ENCODE measurements at places on chromosomes 16 and 17. TPM values are rescaled to one million over a fixed set of nuclear protein-coding genes. Genes with fewer than 3 reads are reported as not detected.

Gene MYH8
- not detected for total RNA-seq

Gene TBX6
- 0.19 TPM for total RNA-seq

Gene PPM1E
- 0.09 TPM for total RNA-seq

Gene TENT4B
- 14.5 TPM for total RNA-seq

Gene SPAG9
- 80.4 TPM for total RNA-seq

Gene FUS
- total RNA-seq = 316 TPM

Gene PDIA2
- total RNA-seq = not detected

Gene C17orf50
- not detected for total RNA-seq

Gene RASL10B
- total RNA-seq = 0.19 TPM
